ENCODE measurements at places on chromosomes 7 and 10. TPM values are rescaled to one million over a fixed set of nuclear protein-coding genes. Genes with fewer than 3 reads are reported as not detected.

Gene IL6
- 0.72 TPM for total RNA-seq

Gene NKX6-2
- total RNA-seq = not detected

Gene NPC1L1
- not detected for total RNA-seq

Gene PTN
- not detected for total RNA-seq

Gene HHEX
- total RNA-seq = not detected

Gene KAZALD1
- total RNA-seq = 0.18 TPM

Gene KNDC1
- not detected for total RNA-seq

Gene IFIT2
- 1.5 TPM for total RNA-seq

Gene TMEM176A
- total RNA-seq = 0.26 TPM

Gene EMX2
- not detected for total RNA-seq

Gene MNX1
- not detected for total RNA-seq

Gene GIMAP2
- total RNA-seq = 42.9 TPM

Gene ZP3
- total RNA-seq = 1.6 TPM

Gene PIK3CG
- total RNA-seq = 26.3 TPM

Gene CAMK2B
- total RNA-seq = 0.90 TPM

Gene VENTX
- not detected for total RNA-seq

Gene OR2A42
- not detected for total RNA-seq

Gene UPK3B
- total RNA-seq = not detected

Gene ASB10
- total RNA-seq = not detected

Gene ARHGAP21
- 30.9 TPM for total RNA-seq

Gene FGL2
- total RNA-seq = 3.1 TPM

Gene MYPN
- not detected for total RNA-seq

Gene UNCX
- total RNA-seq = not detected

Gene CYP3A7
- total RNA-seq = not detected

Gene EVX1
- total RNA-seq = not detected

Gene DYNC1I1
- total RNA-seq = not detected

Gene CCDC186
- 11.3 TPM for total RNA-seq

Gene KLF6
- total RNA-seq = 192 TPM

Gene FAM221A
- 6.2 TPM for total RNA-seq

Gene TRIL
- not detected for total RNA-seq

Gene SCD
- 45.3 TPM for total RNA-seq

Gene PNLIPRP2
- not detected for total RNA-seq

Gene ASZ1
- total RNA-seq = not detected

Gene SLC13A1
- total RNA-seq = not detected

Measured in CD8-positive, alpha-beta memory T cell (primary cell).